ENCODE measurements at places on chromosomes 7 and 10. TPM values are rescaled to one million over a fixed set of nuclear protein-coding genes. Genes with fewer than 3 reads are reported as not detected.

IRF5 gene
- total RNA-seq: 1.7 TPM

ZPBP gene
- not detected for total RNA-seq

MDH2 gene
- 47.1 TPM for total RNA-seq

DENND2A gene
- total RNA-seq: 0.30 TPM

NUTM2D gene
- total RNA-seq: 0.65 TPM

OGA gene
- 108 TPM for total RNA-seq
